ENCODE measurements at places on chromosomes 16 and 17.

DNA sequence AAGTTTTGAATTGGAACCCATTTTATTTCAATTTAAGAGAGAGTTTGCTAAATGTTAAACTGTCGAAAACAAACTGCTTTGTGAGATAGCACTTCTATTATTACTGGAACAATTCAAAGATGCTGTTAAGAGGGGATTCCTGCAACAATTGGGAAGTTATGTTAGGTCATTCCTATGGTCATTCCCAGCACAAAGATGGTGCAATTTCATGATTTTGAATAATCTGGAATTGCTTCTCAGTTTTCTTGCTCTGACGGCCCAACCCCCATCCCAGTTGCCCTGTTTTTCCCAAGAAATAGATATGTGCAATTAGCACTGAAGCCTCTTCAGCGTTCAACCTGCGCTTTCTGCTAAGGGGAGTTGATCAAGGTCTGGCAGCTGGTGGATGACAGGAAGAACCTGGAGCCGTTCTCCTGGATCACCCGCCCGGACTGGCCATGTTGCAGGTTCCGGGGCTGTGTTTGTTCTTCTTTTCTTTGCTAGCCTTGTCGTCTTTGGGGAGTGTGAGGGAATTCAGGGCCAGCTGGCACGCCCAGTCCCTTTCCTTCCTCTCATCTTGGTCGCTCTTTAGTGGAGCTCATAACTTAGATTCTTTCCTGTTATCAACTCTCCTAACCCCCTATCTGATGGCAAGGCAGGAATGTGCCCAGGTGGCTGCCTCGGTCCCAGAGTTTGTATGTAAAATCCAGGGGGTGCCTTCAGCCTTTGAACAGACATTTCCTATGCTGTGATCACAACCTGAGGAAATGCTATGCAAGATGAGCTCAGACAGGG lies 29.0 kb upstream of the IRF8 start:
- DNase-seq, result no peak

GRCh38 chr17:80793851-80794267 lies 197.8 kb upstream of the CHMP6 start:
- no peak for DNase-seq

DNA sequence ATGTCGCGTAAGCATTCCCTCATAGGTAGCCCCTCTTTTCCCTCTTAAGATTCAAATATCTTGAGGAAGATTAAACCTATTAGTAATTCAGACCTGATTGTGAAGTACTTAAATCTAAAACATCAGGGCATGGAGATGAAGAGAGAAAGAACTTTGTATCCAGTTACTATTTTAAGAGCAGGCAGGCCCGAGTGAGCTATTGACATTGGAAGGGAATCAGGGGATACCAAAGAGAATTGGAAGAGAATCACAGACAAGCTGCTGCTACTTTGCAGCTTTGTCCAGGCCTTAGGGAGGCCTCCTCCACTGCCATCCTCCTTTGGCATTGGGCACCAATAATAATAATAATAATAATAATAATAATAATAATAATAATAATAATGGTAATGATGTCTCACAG lies 170.5 kb downstream of the MRTFB start:
- DNase-seq, result no peak

GRCh38 chr17:70544317-70544716 lies 375.0 kb downstream of the KCNJ2 start:
- no peak for DNase-seq

- no peak for DNase-seq
Observed at GRCh38 chr17:82003411-82004381, 19.0 kb downstream of the CENPX start.

- no peak for DNase-seq
Observed at GRCh38 chr16:86073103-86073625, 174.2 kb downstream of the IRF8 start.

GRCh38 chr17:46873941-46874645 lies 22.7 kb downstream of the WNT9B start:
- no peak for DNase-seq

DNA sequence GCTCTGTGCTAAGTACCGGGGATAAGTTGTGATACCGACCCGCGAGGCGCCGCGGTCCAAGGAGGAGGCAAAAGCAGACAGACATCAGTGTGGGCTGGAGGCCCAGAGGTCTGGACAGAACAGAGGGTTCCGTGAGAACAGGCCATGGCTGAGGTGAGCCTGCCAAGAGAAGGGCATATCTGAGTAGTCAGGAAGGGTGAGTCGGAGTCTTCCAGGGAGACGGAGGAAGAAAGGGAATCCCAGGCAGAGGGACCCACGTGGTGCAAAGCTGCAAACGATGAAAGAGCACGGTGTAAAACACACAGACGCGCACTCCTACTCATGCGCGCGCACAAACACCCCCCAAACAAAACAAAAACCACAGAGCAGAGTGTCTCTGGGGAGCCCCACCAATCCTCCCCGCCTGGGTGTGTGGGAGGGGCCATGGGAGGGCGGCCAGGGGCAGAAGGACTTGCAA lies 18.1 kb downstream of the RHBDL3 start:
- no peak for DNase-seq

GRCh38 chr16:685967-686366 lies 1.8 kb upstream of the JMJD8 start:
- no peak for DNase-seq

DNA sequence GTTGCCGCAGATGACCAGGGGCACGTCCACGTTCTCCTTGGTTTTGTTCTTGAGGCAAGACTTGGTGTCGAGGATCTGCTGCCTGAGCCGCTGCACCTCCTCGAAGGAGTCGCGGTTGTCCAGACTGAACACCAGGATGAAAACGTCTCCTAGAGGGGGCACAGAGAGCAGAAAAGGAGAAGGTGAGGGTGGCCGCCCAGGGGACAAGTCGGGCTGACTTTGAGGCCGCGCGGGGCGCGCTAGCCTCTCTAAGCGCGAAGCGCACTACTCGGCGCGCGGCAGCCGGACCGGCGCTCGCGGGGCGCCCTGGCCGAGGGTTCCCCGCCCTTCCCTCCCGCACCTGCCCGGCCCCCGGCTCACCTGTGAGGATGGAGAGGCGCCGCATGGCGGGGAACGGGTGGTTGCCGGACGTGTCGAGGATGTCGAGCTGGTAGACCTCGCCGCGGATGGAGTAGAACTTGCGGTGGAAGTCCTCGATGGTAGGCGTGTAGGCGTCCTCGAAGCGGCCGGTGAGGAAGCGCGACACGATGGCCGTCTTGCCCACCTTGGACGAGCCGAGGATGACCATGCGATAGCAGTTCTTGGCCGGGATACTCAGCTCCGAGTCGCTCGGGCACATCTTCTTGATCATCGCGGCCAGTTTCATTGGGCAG lies 533 bp downstream of the RASD1 start:
- DNase-seq, result no peak

GRCh38 chr17:44314524-44314868 lies 6.1 kb downstream of the RUNDC3A start:
- DNase-seq, result no peak

DNA sequence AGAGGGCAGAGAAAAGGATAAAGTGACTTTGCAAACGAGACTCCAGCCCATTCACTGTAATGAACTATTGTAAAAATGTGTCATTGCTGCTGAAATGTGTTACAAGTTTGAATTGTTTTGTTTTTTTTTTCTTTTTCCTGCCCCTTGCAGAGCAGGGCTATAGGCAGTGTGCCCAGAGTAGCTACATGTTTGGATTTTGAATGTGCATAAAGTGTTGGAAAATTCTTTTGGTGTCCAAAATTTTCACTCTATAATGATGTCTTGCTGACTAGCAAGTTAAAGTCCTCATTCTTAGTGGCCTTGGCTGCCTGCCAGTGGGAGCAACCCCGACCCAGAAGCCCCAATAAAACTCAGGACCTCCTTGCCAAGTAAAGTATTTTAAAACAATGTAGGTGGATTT lies 66.5 kb downstream of the IGF2BP1 start:
- DNase-seq, result no peak

Data from activated gamma-delta T cell (primary cell).